ENCODE measurements at places on chromosomes 6 and 20.

DNA sequence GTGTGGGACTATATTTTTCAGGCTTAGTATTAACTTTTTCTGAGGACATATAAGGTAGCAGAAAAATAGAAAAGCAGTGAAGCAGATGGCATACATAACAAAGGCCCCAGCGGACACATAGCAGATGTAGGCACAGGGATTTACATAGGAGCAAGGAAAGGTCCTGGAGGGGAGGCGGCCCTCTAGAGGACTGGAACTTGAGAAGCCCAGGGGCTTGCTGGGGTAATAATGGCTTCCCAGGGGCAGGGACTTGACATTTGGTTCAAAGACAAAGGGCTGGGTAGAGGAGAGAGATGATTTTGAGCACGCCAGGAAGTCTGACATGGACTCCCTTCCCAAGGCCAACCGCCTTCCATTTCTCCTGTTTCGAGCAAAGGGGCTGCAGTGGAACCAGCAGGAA, 31.7 kb upstream of the OSTM1 start:
- no peak for DNase-seq
- H3K36me3 ChIP-seq, result no peaks in the 10 kb centered on the region
- H3K4me3 ChIP-seq, result no peak overlapping the region
- H3K27ac ChIP-seq, result no peak overlapping the region
- H3K4me1 ChIP-seq, result no peaks in the 10 kb centered on the region
- H3K27me3 ChIP-seq, result peaks cover 26% of the 10 kb centered on the region

GRCh38 chr6:110277100-110277665, 81.0 kb downstream of the METTL24 start:
- no peak overlapping the region for H3K27ac ChIP-seq
- no peak overlapping the region for H3K4me3 ChIP-seq
- no peak for DNase-seq
- H3K27me3 ChIP-seq, result peaks cover 14% of the 10 kb centered on the region
- H3K4me1 ChIP-seq, result no peaks in the 10 kb centered on the region
- no peaks in the 10 kb centered on the region for H3K36me3 ChIP-seq

DNA sequence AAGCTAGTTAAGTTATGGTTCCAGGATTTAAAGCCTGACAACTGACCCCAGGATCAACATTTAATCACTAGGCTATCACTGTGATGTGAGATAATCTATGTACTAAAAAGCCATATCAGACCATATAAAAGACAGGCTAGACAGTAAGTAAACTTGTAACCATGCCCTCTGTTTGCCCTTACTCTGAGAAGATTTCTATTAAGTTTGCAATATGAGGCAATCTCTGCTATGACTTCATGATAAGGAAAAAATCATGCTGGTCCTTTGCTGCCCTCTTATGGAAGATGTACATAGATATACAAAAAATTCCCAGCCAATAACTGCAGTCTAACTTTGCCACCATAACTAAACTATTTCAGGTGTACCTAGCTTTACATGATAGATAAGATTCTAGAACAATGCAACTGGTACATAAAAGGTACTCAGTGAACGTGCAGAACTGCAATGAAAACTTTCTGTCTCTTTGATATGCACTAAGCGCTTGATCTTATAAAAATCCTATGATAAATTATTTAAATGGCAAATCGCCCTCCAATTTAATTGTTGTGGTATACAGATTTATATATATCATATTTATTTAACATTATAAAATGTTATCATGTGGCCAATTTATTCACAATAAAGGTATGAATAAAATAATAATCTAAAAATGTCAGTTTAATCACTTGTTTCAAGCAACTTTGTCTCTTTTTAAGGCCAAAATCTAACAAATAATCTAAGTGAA, 70.5 kb downstream of the FAM217A start:
- peaks cover 31% of the 10 kb centered on the region for H3K4me1 ChIP-seq
- no peak overlapping the region for H3K4me3 ChIP-seq
- peaks cover 9% of the 10 kb centered on the region for H3K36me3 ChIP-seq
- no peak overlapping the region for H3K27ac ChIP-seq
- H3K27me3 ChIP-seq, result no peaks in the 10 kb centered on the region
- DNase-seq, result peak; percentile 22

DNA sequence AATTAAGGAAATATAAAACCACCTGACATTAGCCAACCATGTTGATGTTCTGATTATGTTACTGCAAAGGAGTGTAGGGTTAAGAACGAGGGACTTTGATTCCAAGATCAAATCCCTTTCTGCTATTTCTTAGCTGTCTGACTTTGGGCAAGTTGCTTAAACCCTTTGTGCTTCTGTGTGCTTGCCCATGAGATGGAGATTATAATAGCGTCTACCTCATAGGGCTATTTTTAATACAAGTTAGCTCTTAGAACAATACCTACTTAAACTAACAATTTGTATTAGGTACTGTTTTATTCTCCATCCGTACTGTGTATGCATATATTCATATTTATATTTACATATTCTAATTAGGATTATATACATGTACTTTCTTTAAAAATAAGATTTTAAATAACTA, 263.8 kb downstream of the ESR1 start:
- DNase-seq, result no peak
- no peak overlapping the region for H3K4me3 ChIP-seq
- no peaks in the 10 kb centered on the region for H3K4me1 ChIP-seq
- H3K27ac ChIP-seq, result no peak overlapping the region
- no peaks in the 10 kb centered on the region for H3K36me3 ChIP-seq

DNA sequence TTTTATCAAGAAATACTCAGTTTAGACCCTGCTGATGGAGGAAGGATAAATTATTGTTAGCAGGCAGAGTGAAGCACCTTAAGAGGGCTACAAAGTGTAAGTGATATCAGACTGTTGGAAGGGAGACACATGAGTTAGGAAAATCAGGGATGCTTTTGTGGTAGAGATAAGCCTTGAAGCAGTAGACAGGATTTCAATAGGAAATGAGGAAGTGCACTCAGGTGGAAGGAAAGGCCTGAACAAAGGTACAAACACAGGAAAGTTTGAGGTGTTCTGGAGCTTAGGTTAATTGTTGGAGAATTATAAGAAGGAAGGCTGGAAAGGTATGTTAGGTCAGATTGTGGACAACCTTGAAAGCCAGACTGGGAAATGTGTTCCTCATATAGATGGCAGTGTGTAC, 7.6 kb downstream of the CYB5R4 start:
- H3K27me3 ChIP-seq, result no peaks in the 10 kb centered on the region
- H3K4me1 ChIP-seq, result peaks cover 11% of the 10 kb centered on the region
- no peak for DNase-seq

DNA sequence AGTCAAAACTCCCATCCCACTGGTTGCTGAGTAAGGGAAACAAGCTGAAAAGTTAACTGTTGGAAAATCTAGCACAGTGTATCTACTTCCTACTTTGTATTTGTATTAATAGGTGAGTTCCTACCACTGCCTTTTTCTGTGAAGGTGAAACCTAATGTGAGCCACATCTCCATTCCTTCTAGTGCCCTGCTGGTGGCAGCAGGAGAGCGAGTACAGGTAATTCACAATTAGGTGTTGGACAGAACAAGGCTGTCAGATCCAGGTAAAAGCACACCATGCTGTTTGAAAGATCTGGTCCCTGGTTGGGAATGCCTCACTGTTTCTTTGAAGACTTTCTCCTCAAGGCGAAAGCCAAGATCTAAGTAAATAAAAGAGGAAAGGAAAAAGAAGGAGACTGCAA, 528.4 kb downstream of the PKHD1 start:
- no peaks in the 10 kb centered on the region for H3K36me3 ChIP-seq
- no peak for DNase-seq
- H3K27ac ChIP-seq, result no peak overlapping the region

DNA sequence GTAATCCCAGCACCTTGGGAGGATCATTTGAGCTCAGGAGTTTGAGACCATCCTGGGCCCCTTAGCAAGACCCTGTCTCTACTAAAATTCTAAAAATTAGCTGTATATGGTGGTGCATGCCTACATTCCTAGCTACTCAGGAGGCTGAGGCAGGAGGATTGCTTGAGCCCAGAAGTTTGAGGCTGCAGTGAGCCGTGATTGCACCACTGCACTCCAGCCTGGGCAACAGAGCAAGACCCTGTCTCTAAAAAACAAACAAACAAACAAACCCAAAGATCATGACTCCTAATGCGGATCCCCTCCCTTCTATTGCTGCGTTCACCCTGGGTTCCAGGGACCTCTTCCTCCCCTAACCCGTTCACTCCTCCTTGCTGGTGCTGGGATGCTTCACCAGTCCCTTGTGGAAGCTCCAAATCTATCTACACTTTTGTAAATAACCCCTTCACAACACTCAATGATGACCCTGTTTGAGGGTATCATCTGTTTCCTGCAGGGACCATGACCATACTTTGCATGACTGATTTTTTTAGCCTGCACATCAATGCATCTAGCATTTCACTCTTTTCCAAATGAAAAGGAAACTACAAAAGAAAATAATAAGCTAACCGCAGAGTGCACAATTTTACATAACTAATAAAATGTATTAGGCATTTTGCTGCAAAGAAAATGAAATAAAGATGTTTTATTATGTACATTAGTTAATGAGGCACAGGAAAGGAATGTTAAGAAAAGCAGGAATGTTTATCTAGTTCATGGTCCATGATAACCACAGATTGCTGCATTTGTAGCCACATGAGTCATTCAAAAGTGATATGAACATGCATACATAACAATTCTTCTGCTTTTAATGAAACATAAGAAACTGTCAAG, 30.5 kb upstream of the IPCEF1 start:
- no peak overlapping the region for H3K27ac ChIP-seq
- H3K4me1 ChIP-seq, result no peaks in the 10 kb centered on the region
- H3K36me3 ChIP-seq, result no peaks in the 10 kb centered on the region
- peaks cover 56% of the 10 kb centered on the region for H3K27me3 ChIP-seq
- no peak overlapping the region for H3K4me3 ChIP-seq

- peaks cover 45% of the 10 kb centered on the region for H3K27me3 ChIP-seq
- no peaks in the 10 kb centered on the region for H3K4me1 ChIP-seq
- H3K36me3 ChIP-seq, result no peaks in the 10 kb centered on the region
- DNase-seq, result no peak
Measured at GRCh38 chr6:7554533-7555275, 13.2 kb downstream of the DSP start.

- no peak overlapping the region for H3K27ac ChIP-seq
- no peak overlapping the region for H3K4me3 ChIP-seq
- no peak for DNase-seq
- H3K36me3 ChIP-seq, result no peaks in the 10 kb centered on the region
Measured at GRCh38 chr6:53837865-53838769, 43.3 kb downstream of the LRRC1 start.

- DNase-seq, result no peak
- no peak overlapping the region for H3K27ac ChIP-seq
- H3K36me3 ChIP-seq, result no peaks in the 10 kb centered on the region
- no peak overlapping the region for H3K4me3 ChIP-seq
- peaks cover 92% of the 10 kb centered on the region for H3K27me3 ChIP-seq
Measured at GRCh38 chr20:24469894-24470745, 691 bp downstream of the SYNDIG1 start.

DNA sequence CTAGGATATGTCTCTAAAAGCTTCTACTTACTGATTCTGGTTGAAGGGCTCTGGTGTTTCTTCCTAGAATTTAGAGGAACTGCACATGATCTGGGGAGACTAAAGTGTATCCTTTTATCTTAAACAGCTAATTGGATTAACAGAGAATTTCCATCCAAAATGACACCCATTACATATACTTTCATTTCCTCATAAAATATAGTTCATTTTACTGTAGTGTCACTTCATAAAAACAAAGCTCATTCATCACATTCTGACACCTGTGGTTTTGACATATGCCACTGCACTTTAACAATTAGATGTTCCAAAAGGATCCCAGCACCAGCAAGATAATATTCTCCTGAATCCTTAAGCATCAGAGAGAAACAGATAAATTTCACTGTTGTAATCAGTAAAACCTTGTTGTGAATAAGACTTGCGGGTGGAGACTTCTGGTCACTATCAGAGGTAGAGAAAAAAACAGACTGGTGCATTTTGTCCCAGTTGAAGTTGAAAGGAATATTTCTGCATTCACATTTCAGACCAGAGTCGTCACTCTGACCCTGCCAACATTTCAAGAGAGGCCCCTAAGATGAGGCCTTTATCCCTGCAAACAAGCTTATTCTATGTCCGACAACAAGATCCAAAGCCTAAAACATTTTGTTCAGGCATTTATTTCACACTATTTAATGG, 175.3 kb upstream of the BMP5 start:
- no peaks in the 10 kb centered on the region for H3K27me3 ChIP-seq
- H3K27ac ChIP-seq, result no peak overlapping the region
- H3K4me1 ChIP-seq, result no peaks in the 10 kb centered on the region
- H3K4me3 ChIP-seq, result no peak overlapping the region
- DNase-seq, result no peak

- H3K27ac ChIP-seq, result no peak overlapping the region
- H3K4me3 ChIP-seq, result no peak overlapping the region
- H3K36me3 ChIP-seq, result no peaks in the 10 kb centered on the region
- peaks cover 3% of the 10 kb centered on the region for H3K4me1 ChIP-seq
- no peak for DNase-seq
- no peaks in the 10 kb centered on the region for H3K27me3 ChIP-seq
Measured at GRCh38 chr6:135324531-135324930, 143.4 kb downstream of the MYB start.

GRCh38 chr20:12928755-12929401, 79.9 kb upstream of the SPTLC3 start:
- H3K4me1 ChIP-seq, result no peaks in the 10 kb centered on the region
- no peak overlapping the region for H3K4me3 ChIP-seq
- no peaks in the 10 kb centered on the region for H3K36me3 ChIP-seq
- no peak overlapping the region for H3K27ac ChIP-seq
- H3K27me3 ChIP-seq, result no peaks in the 10 kb centered on the region
- no peak for DNase-seq

DNA sequence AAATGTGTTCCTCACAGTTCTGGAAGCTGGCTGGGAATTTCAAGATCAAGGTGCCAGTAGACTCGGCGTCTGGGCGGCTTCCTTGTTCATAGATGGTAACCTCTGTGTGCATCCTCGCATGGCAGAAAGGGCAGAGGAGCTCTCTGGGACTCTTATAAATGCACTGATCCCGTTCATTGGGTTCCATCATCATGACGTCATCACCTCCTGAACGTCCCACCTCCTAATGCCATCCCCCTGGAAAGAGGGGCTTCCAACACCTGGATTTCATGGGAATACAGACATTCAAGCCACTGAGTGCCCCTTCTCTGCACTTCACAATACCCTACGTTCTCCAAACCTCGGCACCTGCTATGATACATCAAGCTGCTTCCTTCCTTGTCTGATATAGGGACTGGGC, 37.5 kb upstream of the THBS2 start:
- no peak for DNase-seq
- no peak overlapping the region for H3K4me3 ChIP-seq
- peaks cover 42% of the 10 kb centered on the region for H3K27me3 ChIP-seq
- H3K27ac ChIP-seq, result no peak overlapping the region

- H3K36me3 ChIP-seq, result peaks cover 5% of the 10 kb centered on the region
- H3K27me3 ChIP-seq, result peaks cover 46% of the 10 kb centered on the region
- peaks cover 9% of the 10 kb centered on the region for H3K4me1 ChIP-seq
Measured at GRCh38 chr20:64049060-64049877, at the start of gene SOX18. Gene SOX18, minus strand, starts transcription at chr20:64049639. Its CDS starts 123 bp downstream, at chr20:64049516.

GRCh38 chr6:91659891-91660290, 1073.0 kb upstream of the MAP3K7 start:
- H3K36me3 ChIP-seq, result no peaks in the 10 kb centered on the region
- H3K4me1 ChIP-seq, result no peaks in the 10 kb centered on the region
- no peak overlapping the region for H3K27ac ChIP-seq
- no peaks in the 10 kb centered on the region for H3K27me3 ChIP-seq
- no peak overlapping the region for H3K4me3 ChIP-seq

- peaks cover 8% of the 10 kb centered on the region for H3K27me3 ChIP-seq
- H3K4me1 ChIP-seq, result no peaks in the 10 kb centered on the region
- DNase-seq, result no peak
- no peak overlapping the region for H3K4me3 ChIP-seq
- peaks cover under 1% of the 10 kb centered on the region for H3K36me3 ChIP-seq
- no peak overlapping the region for H3K27ac ChIP-seq
Measured at GRCh38 chr20:57512432-57512831, 12.5 kb downstream of the CTCFL start.
